ENCODE measurements at places on chromosomes 7 and 10.

- DNase-seq, result no peak
These were observed 31.2 kb upstream of the SFTPD start for GRCh38 chr10:79979976-79980687.

DNA sequence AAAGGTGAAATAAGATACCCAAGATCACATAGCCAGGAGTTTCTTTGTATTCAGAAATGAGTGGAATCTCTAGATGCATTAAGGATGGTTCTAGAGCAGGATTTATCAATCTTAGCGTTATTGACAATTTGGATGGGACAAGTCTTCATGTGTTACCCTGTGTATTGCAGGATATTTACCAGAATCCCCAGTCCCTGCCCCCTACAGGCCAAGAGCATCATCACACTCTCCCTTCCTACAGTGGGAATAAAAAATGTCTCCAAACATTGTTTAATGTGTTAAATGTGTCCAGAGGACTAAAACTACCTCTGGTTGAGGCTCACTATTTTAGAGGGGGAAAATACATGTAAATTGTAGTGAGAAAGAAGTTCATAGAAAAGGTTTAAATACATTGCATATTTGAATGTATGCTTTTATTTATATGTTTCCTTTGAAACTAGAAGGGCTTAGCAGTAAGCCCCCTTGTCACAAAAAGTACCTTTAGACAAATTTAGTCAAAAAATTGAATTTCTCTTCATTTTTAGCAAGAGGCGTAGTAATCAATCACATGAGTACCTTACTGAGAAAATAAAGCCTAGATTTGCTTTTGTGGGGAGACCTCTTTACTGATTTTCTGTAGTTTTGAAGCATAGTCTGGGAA is 141.2 kb downstream of the MLLT10 start:
- DNase-seq, result no peak

DNA sequence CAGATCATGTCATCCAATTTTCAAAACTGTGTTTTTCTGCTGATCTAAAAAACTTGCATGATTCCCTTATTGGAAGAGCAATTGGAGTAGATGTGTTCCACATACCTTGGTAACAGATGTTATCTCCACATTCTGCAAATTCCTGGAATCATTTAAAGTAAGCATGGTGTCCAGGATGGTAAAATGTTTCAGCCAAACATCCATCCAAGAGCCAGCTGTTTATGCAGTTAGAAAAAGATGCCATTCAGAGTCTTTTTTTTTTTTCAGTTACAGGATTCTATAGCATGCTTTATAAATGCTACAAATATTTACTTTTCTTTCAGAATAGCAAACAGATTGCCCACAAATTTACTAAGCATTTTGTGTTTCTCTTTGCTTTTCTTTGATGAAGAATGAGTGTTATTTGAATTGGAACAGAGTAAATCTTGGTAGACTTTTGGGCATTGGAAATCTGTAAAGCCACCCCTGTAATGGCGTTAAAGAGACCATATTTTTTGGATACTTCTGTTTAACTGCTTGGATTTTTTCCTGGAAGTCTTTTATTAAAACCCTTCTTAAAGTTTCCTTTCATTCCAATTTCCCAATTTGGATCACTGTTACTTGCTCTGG is 149.8 kb downstream of the GNAT3 start:
- no peak for DNase-seq

DNA sequence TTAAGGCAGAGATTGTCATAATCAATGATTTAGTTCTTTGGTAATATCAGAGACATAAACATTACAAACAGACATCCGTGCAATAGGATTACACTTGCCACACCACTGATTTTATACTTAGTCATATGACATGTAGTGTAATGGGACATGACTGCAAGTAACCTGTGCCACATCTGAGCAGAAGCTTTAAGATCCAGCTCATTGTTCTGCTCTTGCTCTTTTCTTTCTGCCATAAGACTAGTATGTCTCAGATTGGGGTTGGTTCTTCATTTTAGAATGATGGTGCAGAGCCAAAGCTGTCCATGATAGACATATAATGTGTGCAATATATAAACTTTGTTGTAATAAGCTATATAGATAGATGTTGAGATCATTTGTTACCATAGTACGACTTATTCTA is 119.7 kb upstream of the SEMA3A start:
- no peak for DNase-seq

DNA sequence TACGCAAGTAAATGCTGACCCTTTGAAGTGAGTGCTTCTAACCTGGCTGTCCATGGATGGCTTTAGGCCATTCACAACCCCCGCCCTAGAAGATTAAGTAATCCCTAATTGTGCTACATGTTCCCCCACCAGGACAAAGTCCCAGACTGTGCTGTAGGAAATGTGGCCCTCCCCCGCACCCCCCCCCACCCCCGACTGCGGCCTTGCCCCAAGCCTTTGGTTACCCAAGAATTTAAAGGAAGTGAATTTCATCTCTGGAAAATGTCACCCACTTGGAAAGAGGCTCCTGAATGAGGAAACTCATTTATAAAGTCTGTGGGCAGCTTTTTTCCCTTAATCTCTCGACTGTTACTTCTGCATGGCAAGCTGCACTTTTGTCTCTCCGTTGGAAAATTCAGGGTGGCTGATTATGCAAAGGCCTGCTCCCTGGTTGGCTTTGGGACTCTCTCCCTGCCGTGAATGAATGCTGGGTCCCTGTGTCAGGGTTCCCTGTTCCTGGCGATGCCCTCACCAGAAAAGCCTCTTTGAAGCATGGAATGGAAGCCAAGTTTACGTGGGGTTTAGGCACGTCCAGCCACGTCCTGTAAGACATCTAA is 31.4 kb upstream of the AQP1 start:
- DNase-seq, result no peak

DNA sequence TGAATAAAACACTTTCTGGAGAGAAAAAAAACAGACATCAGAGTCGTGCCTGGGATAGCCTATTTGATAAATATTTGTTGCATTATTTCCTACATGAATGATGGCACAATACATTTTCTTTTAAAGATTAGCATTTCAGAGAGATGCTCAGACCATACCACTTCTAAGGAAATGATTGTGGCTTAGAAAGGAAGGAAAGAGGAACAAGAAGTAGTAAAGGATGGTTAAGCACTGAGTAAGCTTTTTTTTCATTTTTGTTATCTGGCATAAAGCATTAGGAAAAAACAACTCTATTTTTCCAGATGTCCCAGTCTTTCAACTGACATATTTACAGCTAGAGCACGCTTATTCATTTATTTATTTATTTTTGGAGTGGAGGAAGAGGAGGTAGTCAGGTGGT is 258.8 kb upstream of the TEX47 start:
- no peak for DNase-seq

DNA sequence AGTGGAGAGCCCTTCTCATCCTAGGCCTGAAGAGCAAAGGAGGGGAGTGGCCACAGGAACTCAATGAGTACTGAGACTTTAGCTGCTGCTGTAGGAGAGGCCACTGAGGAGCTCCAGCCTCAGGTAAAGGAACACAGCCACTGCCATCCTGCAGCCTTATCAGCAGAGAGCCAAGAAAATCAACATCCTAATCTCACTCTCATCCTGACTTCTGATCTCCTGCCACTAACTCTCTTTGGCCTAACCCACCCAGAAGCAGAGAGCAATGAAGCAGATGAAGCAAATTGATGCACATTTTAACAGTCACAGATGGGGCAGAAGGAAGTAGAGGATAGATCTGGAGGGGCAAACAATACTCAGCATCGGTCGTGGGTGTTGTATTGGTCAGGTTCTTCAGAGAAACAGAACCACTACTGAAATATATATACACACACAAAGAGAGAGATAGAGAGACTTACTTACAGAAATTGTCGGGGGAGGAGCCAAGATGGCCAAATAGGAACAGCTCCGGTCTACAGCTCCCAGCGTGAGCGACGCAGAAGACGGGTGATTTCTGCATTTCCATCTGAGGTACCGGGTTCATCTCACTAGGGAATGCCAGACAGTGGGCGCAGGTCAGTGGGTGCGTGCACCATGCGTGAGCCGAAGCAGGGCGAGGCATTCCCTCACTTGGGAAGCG is 297.6 kb downstream of the MTERF1 start:
- no peak for DNase-seq

DNA sequence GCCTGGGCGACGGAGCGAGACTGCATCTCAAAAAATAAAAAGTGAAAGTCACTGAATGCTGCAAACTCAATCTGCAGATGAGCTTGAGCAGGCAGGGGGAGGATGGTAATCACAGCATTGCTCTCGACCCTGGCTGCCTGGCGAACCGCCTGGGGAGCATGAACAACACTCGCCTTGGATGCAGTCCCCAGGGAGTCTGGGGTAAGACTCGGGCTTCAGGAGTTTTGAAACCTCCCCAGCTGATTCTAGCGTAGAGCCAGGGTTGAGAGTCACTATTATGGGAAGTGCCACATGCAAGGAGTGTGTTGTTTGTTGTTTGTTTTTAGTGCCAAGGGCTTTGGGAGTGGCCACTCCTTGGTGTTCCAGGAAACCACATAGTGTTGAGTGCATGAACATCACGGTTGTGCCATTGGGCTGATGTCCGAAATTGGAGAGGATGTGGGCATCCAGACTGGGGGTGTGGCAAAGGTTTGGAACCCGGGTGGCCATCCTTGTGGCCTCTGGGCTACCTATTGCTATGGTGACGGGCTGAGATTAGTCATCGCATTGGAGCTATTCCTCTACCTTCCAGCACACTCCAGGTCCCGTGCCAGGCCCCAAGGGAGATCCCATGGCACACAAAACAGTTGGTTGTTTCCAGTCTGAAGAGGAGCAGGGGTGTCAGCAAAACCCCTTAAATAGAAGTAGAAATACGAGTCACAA is 92.6 kb downstream of the RGS10 start:
- DNase-seq, result peak; percentile 15

DNA sequence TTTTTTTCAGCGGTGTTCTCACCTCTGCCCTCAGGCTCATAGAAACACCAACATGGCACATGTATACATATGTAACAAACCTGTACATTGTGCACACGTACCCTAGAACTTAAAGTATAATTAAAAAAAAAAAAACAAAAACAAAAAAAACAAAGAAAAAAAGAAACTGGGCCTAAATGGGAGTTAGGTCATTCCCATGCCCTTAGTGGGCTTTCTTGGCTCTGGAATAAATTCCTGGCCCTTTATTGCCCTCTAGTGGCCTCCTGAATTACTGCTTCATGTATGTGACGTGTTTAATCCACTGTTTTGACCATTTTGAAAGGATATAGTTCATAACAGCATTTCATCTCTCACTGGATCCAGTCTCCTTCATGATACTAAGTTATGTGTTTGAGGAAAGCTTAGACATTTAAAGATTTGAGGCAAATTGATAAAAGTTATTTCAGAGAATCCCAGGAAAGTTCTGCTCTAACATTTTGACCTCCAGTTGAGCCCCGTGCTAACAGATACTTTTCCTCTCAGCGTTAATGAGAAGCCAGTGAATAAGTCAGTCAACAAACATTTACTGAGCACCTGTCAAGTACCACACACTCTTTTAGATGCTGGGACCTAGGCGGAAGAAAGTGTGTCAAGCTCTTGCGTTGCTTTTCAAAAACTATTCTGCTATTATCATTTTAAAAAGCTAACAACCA is 54.7 kb upstream of the SYPL1 start:
- no peak for DNase-seq

DNA sequence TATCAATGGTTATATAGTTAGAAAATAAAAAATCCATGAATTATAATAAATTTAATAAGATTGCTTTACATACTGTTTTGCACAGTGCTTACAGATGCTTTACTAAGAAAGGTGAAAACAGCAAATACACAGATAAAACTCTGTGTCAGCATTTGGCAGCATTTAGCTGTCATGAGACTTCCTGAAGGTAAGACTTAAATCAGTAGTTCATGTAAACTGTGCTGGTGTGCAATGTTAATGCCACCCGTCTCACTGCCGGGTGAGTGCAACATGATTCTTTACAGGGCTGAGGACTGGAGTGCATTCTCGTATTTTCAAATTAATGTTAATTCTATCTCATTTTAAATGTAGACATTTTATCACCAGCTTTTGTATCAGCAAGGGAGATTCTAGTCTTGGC is 326.2 kb upstream of the POT1 start:
- DNase-seq, result no peak

DNA sequence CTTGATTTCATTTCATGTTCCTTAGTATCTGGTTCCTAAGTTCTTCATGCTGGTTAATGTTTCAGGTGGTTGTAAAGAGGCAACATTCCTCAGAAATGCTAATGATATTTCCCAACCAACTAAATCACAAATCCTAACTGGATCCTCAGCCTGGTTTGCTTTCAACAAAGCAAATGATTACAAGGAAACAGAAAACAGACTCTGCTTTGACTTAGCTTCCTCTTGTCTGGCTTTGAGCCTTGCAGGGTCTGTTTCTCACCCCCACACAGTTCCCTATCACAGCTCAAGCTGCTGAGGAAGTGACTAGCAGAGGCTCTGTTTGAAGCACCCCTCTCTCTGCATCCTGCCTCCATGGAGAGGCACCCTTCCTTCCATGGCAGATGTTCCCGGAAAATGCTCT is 130.2 kb upstream of the CTTNBP2 start:
- no peak for DNase-seq

DNA sequence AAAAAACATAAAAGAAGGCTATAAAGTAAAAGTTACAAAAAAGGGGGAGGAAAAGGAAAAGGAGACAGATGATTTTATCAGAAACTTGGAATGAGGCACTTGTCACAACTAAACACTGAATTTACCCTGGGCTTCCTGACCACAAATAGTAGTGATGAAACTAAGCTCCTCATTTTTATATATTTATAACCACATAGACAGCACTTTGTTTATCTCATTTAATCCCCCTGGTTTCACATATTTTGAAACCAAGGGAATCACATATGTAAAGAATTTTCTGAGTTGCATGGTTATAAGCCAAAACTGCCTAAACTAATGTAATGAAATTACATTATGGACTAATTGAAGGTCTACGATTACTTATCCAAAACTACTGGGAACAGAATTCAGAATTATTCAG is 39.6 kb upstream of the MET start:
- DNase-seq, result no peak

GRCh38 chr10:121654021-121654545 is 55.8 kb upstream of the FGFR2 start:
- DNase-seq, result no peak

- DNase-seq, result no peak
These were observed 1.1 kb downstream of the ACTR1A start for GRCh38 chr10:102501201-102502028.

DNA sequence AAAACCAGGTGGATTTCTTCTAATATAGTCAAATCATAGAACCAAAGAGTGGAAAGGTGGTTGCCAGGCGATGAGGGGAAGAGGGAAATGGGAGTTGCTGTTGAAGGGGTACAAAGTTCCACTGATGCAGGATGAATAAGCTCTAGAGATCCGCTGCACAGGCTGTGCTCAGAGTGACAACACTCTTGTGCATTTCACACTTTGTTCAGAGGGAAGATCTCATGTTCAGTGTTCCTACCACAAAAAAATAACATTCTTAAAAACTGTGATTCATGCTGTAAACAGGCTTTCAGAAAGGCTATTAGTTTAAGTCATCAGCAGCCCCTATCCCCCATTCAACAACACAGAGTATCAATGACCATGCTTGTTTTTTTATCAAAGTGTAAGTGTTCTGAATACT is 213.8 kb downstream of the COBL start:
- no peak for DNase-seq

- DNase-seq, result peak; percentile 20
These were observed 27.1 kb downstream of the LMTK2 start for GRCh38 chr7:98133621-98134303.

Data from HS-5 (cell line).